ENCODE measurements at places on chromosomes 11 and 22.

GRCh38 chr22:26122920-26123468 is 46.3 kb upstream of the SEZ6L start:
- no peak for ATAC-seq

- ATAC-seq: peak; percentile 33
Measured at GRCh38 chr22:45777046-45777851, 105.6 kb downstream of the ATXN10 start.

GRCh38 chr22:32567544-32567943 is 92.9 kb downstream of the FBXO7 start:
- ATAC-seq: no peak

GRCh38 chr11:117070016-117070415 is 28.2 kb downstream of the SIK3 start:
- no peak for ATAC-seq

DNA sequence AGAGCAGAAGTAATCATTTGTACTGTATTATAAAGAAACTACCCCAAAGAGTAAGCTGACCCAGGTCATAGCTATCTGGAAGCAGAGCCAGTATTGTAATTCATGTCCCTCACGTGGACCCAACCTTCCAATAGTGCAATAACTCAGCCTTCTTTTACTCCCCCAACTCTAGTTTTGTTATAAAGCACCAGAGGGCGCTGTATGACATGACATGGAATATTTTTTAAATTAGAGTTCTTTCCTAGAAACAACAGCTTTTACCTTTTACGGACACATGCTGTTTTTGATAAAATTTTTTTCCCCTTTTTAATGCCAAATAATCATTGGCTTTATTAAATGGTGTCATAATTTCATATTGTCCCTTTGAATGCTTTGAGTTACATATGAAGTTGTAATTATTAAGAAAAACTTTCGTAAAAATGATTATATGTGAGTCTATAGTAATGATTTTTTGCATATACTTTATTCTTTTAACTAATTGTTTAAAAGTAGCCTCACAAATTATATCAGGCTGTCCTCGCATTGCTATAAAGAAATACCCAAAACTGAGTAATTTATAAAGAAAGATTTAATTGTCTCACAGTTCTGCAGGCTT is 76.9 kb downstream of the DKK3 start:
- peak; percentile 69 for ATAC-seq

GRCh38 chr11:41879214-41879613 is 419.8 kb upstream of the LRRC4C start:
- ATAC-seq: no peak

DNA sequence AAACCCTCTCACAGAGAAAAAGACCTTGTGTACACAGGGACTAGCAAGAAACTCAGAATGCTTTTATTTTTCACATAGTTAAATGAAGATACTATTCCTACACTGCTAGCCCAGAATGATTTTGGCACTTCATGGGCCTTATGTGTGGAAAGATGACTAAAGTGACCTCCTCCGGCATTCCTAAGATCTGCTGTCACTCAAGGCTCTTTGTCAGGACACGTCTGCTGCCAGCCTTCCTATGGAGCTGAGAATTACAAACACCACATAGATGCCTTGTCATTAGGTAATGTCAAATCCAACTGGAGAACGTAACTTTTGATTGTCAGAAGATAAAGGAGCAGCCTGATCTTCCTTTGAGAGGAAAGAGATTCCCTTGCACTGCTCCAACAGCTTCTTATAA is 249.1 kb downstream of the FAT3 start:
- ATAC-seq: no peak

- peak; percentile 51 for ATAC-seq
Measured at GRCh38 chr11:17272801-17273200, 3.7 kb upstream of the NUCB2 start.

GRCh38 chr11:123069908-123070821 is 8.2 kb upstream of the HSPA8 start:
- ATAC-seq: no peak

- no peak for ATAC-seq
Measured at GRCh38 chr22:37225481-37225880, 13.2 kb upstream of the SSTR3 start.

Measured in esophagus mucosa (tissue), 1 donor.